IMR-90 (cell line): ENCODE measurements at places on chromosomes 5 and 9. TPM values are rescaled to one million over a fixed set of nuclear protein-coding genes. Genes with fewer than 3 reads are reported as not detected.

The FLT4 gene
- total RNA-seq: under 0.01 and 0.28 TPM in 2 replicates

The SLC1A1 gene
- total RNA-seq: 3.9 and 4.1 TPM in 2 replicates

The GPR151 gene
- not detected in 2 replicates for total RNA-seq

The IFNA13 gene
- not detected in 2 replicates for total RNA-seq

The CAMK2A gene
- under 0.01 and 0.18 TPM in 2 replicates for total RNA-seq

DNA sequence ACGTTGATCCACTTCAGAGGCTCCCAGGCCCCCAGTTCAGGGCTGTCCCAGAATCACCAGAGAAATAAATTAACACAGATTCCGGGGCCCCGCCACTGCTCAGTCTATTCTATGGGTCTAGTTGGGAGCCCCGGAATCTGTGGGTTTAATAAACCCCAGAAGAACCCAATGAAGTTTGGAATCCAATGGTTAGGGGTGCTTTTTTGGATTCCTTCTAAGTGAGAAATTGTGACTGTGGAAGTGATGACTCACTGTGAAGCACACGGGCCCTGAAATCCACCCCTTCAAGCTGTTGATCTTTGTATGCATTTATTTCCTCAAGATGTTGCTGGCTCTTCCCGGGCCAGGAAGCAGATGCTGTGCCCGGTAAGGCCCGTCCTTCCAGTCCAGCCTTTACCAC is 57.3 kb upstream of the SLC28A3 start:
- DNase-seq: peak; percentile 62

- no peak for DNase-seq
Observed at GRCh38 chr5:1651971-1652872, 128.5 kb upstream of the LPCAT1 start.

- no peak for DNase-seq
Observed at GRCh38 chr5:33976307-33976706, 8.2 kb downstream of the SLC45A2 start.

GRCh38 chr5:177557041-177557647 is 2.8 kb upstream of the FAM193B start:
- no peak for DNase-seq

DNA sequence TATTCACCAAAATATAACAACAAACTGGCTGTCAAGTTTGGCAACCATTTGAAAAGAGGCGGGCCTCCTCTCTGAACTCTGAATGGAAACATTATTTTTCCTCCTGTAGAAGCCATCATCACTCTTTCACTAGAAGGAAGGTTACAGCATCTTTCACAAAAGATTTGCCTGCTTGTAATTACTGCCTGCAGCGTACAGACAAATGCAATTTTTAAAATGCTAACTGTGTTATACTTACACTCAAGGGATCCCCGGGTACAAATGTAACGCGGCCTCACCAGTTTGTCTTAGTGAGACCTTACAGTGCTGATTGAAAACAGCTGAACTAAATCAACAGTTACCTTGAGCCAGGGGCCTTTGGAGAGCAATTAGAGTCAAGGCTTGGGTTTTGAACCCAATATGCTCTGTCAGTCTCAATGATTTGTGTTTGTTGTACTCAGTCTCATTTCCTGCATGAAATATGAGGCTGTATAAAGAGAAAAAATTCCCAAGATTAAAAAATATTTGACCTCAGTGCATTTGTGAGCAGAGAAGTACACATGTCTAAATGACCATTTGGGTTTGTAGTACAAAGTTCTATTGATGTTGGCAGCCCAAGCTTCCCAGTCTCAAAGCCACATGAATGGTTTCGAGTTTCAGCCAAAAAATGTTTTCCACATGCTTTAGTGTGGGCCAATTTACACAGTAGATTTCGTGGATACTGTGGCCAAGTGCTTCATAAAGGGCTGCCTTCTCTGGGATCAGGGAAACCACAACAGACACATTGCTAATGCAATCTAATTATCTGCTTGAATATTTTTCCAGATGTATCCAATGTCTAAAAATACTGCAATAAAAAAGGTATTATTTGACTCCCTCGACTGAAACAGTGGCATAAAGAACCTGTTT is 500.0 kb downstream of the SPATA31D1 start:
- DNase-seq: peak; percentile 88

DNA sequence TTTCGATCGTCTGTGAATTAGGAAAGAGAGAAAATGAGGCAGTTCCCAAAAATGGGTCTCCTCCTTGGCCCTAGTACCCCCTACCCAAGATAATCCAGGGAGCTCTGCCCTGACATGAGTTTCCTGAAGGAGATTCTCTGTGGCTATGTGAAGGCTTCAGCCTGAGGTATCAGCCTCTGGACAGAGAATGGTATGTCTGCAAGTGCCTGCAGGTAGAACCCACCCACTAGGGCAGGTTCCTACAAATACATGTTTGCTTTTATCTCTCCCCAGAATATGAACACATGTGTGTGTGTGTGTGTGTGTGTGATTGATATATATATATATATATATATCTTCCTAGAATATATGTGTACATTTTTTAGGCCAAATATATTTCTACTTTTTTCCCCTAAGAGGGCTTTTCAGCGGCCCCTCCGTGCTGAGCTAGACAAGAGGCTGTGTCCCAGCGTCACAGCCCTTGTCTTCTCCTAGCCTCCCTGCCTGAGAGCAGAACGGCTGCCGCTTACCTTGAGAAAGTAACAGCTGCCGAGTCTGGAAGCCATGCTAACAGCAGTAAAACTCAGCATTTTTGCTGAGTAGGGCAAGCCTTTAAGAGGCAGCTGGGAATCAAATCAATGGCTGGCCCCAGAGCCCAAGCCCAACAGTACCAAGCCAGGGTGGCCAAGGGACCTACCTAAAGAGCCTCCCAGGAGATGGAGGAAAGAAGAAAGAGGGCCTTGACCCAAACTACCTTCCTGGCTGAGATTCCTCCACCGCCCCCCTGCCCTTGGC is 2.1 kb downstream of the BRINP1 start:
- DNase-seq: no peak

DNA sequence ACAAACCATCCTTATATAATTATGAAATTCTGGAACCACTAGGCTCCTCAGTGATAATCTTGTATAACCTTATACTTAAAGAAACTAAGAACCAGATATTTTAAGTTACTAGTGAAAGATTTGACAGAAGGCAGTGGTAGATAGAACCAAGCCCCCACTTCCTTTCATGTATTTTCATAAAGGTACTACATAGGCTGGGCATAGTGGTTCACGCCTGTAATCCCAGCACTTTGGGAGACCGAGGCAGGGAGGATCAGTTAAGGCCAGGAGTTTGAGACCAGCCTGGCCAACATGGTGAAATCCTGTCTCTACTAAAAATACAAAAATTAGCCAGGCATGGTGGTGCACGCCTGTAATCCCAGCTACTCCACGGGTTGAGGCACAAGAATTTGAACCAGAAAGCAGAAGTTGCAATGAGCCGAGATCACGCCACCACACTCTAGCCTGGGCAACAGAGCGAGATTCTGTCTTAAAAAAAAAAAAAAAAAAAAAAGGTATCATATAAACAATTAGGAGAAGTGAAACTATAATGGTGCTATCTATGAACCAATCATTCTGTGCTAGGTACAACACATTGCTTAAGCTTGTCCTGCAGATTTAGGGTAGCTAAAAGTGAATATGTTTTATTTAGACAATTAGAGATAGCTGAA is 27.9 kb upstream of the DTWD2 start:
- no peak for DNase-seq

- DNase-seq: no peak
Observed at GRCh38 chr9:3177936-3178335, 334.0 kb upstream of the PUM3 start.

GRCh38 chr9:124359855-124360678 is 55.2 kb downstream of the PSMB7 start:
- no peak for DNase-seq

- peak; percentile 38 for DNase-seq
Observed at GRCh38 chr9:2013743-2014475, 1.2 kb upstream of the SMARCA2 start.

GRCh38 chr5:44546286-44546685 is 157.1 kb upstream of the FGF10 start:
- peak; percentile 68 for DNase-seq

DNA sequence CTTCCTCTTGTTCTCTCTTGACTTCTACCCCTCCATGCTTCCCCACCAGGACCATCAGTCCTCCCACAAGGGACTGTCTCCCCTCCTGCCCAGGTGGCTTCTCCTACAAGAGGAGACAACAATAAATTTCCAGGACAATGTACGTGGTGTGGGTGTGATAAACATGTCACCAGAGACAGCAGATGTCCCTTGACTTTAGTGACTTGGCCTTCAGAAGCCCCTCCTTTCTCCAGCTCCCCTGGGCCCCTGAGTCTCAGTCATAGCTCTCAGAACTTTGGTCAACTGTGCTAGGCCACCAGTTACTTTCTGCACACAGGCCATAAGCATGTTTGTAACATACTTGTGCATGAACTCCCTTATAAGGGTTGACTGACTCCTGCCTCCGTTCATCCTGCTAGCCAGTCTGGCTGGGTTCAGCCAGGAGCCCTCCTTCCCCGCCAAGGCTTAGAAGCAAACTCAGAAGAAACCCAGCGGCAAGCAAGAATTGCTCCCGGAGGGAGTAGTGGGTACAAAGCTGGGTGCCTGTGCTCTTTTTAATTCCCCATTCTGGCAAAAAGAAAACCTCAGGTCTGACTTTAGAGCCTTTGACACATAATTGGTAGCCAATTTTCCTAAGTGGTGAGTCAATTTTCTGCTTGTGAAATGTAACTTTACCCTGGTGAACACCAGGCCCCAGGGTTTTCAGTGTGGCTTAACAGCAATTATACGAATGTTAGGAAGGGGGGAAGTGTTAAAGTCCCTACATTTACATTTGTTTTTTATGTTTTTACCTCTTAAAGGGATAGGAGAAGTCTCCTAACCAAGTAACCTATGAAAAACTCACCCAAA is 49.2 kb downstream of the EBF1 start:
- peak; percentile 32 for DNase-seq

- DNase-seq: no peak
Observed at GRCh38 chr9:135701067-135701958, 672 bp upstream of the KCNT1 start.

DNA sequence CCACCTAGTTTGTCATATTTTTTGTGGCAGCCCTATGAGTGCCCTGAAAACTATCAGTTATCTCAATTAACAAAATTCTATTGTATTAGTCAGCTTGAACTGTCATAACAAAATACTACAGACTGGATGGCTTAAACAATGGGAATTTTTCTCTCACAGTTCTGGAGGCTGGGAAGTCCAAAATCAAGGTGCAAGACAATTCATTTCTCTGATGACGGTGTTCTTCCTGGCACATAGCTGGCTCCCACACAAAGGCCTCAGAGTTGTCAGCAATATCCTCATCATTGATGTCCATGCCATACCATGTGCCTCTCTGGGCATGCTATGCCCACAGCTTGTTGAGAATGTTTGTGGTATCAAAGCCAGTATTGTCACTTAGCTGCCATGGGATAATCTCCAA is 691.9 kb downstream of the NR2F1-AS1 start:
- no peak for DNase-seq
